ENCODE measurements at places on chromosomes 4 and X. TPM values are rescaled to one million over a fixed set of nuclear protein-coding genes. Genes with fewer than 3 reads are reported as not detected.

The STARD8 gene
- total RNA-seq = 9.9 TPM

The PTCHD1 gene
- total RNA-seq = 21.6 TPM

The OTUD6A gene
- total RNA-seq = not detected

The ZNF518B gene
- 37.6 TPM for total RNA-seq

The ART3 gene
- total RNA-seq = not detected

The HUWE1 gene
- total RNA-seq = 205 TPM

The TKTL2 gene
- not detected for total RNA-seq

The RASL11B gene
- total RNA-seq = 2.7 TPM

The ZFYVE28 gene
- total RNA-seq = 3.6 TPM

The ADH6 gene
- total RNA-seq = 5.2 TPM

The PCDH10 gene
- 61.9 TPM for total RNA-seq

The EREG gene
- 4.4 TPM for total RNA-seq

The PCSK1N gene
- total RNA-seq = 109 TPM

The RASSF6 gene
- 11.8 TPM for total RNA-seq

The ZNF275 gene
- total RNA-seq = 11.9 TPM

The TSPAN6 gene
- 99.3 TPM for total RNA-seq

The MRPL1 gene
- 27.1 TPM for total RNA-seq

The SLC9A6 gene
- total RNA-seq = 15.8 TPM

Data from type B pancreatic cell (in vitro differentiated cells).